ENCODE measurements at places on chromosomes 6 and 20.

DNA sequence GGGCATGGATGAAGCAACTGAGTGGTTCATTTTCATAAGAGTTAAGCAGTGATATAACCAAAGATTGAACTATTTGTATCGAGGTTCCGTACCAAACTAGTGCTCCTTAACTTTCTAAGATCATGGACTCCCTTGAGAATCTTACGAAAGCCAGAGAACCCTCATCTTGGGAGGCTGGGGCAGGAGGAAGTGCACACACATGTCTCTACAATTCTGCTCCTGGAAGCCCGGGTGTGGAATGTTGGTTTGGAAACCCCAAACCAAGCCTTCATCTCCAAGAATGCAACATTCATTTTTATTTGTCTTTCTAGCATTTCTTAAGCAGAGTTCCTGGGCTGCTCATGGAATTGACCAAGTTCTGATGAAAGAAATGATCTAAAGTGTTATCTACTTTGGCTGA lies 250.5 kb upstream of the PRND start:
- no peak for DNase-seq

DNA sequence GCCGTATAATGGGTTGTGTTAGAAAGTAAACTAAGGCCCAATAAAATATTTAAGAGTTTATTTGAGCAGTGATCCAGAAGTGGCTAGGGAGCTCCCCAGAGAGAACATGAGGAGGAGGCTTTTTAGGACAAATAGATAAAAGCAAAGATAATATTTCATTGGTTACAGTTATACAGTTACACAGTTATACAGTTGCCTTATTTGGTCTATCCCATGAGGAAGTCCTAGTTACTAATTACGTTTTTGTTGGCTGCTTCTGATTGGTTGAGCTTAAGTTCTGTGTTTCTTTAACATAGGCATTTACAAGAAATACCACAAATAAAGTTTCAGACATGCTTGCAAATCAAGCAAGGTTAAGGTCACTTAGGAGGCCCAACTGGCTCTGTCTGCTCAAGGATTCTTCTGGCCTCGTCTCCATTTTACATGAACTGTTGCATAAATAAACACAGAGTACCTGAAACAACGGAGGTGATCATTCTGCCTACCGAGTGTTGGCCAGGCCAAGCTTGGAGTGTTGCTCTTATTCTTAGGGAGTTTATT lies 7.0 kb downstream of the UBD start:
- DNase-seq, result no peak

DNA sequence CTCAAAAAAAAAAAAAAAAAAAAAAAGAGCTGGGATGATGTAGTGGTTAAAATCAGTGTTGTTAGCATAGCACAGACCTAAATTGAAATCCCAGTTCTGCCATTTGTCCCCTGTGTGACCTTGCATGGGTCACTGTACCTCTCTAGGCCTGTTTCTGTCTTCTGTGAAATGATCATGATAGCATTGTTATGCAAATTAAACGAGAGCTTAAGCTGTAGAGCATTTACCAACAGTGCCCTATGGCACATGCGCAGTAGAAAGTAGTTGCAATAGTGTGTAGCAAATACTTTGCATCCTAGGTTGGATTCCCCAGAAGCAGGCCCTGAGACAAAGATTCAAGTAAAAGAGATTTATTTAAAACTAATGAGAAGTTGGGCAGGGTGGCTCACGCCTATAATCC lies 7.3 kb downstream of the PSORS1C2 start:
- DNase-seq, result no peak

DNA sequence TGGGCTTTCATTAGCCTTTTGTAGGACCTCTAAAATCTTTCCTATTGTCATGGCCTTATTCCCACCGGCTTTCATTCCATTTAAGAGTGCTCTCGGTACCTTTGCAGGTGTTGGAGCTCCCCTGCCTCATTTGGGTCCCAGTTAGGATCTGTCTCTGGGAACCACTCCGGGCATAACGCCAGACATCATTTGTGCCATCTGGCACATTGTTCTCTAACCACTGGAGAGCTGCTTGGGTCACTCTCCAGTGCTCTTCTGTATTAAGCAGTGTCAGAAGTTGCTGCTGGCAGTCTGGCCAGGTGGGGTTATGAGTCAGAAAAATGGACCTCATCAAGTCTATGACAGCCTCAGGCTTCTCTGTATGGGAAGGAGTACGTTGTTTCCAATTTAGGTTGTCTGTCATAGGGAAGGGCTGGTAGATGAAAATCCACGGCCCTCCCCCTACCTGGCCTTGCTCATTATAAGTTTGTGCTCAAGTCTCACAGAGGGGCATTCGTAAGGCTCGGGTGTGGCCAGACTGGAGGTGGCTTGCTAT lies 62.9 kb upstream of the MOCS1 start:
- DNase-seq, result no peak

DNA sequence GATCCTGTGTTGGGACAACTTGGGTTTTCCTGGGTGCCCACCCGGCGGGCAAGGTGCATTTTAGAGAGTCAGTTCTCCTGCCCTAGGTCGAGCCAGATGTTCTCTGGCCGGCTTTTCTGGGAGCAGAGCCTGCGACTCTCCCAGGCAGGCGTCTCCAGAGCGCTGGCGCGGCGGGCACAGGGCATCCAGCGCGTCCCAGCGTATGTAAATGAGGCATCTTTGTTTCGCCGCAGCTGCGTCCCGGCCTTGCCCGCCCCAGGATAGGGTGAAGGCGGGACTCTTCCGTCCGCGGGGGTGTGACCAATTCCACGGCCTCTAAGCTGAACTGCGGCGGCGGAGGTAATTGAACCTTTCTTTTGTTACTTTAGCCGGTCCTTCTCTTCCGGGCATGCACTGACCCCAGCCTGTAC lies 9.1 kb downstream of the GRIK2 start:
- DNase-seq, result no peak

DNA sequence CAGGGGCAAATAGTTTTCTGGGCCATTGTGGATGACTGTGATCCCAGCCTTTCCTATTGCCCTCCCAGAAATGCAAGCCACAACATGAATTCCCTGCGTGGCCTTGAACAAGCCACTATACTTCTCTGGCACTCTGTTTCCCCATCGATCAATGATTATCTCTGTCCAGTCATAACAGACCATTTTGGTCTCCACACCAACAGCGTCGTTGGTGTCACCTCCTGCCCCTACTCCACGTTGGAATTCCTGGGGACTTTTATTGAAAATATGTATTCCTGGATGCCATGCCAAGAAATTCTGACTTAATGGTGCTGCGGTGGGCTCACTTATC lies 50.3 kb downstream of the EDN1 start:
- no peak for DNase-seq

DNA sequence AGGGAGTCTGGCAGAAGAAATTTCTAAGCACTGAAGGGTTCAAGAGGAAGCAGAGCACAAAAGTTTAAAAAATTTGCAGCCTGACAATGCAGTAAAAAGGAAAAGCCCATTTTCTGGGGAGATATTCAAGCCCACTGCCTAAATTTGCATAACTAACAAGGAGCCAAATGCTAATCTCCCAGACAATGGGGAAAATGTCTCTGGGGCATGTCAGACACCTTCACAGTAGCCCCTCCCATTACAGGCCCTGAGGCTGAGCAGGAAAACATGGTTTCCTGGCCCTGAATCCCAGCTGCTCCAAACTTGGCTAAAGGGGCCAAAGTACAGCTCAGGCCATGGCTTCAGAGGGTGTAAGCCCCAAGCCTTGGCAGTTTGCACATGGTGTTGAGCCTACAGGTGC lies 908.5 kb upstream of the MANEA start:
- no peak for DNase-seq

DNA sequence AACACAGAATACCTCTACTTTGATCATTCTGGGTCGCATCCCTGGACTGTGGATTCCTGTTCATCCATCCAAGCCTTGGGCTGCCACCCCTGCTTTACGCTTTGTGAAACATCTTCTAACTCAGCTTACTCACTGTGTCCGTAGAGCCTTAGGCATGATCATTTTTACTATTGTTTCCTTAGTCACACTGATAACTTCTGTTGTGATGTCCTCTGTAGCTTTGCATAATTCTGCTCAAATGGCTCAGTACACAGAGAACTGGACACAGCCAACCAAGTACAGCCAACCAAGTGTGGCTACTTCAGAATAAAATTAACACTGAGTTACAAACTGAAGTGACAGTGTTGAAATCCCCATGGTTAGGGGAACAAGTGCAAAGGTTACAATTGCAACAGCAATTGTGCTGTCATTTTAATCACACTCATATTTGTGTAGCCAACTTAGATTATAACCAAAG lies 8.6 kb upstream of the FKBP1A start:
- no peak for DNase-seq

GRCh38 chr6:12844284-12845223 lies 128.0 kb downstream of the PHACTR1 start:
- DNase-seq, result no peak

All from stimulated activated CD4-positive, alpha-beta T cell treated with anti-CD3 and anti-CD28 coated beads, Interleukin-2, amount 100 ng/mL, for 24 hours (primary cell).